ENCODE measurements at places on chromosomes 1 and 21. TPM values are rescaled to one million over a fixed set of nuclear protein-coding genes. Genes with fewer than 3 reads are reported as not detected.

The LCE1A gene
- not detected for total RNA-seq

The EXO5 gene
- total RNA-seq: 16.3 TPM

The BRINP3 gene
- total RNA-seq: 1.5 TPM

DNA sequence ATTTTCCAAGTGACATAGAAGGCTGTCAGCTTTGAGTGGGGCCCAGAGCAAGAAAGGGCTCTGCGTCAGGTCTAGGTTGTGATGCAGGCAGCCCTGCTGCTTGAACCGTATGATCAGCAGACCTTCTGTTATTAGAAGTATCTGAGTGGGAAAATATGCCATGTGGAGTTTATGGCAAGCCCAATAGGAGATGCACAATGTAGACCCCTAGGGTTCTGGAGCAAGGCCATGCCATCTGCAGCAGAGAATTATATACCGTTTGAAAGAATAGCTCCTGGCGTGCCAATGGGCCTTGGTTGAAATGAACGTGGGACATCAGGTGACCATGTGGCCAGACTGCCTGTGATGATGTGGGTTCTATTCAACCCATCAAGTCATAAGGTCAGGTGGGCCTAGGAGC is 44.1 kb upstream of the ZBTB18 start:
- no peak for DNase-seq

- no peak for DNase-seq
Measured at GRCh38 chr1:47207803-47208373, 18.1 kb upstream of the PDZK1IP1 start.
